SK-N-DZ (cell line): ENCODE measurements at places on chromosomes 2 and 18.
A peak's percentile ranks its signal among the peaks of the same experiment; 100 is the strongest.

DNA sequence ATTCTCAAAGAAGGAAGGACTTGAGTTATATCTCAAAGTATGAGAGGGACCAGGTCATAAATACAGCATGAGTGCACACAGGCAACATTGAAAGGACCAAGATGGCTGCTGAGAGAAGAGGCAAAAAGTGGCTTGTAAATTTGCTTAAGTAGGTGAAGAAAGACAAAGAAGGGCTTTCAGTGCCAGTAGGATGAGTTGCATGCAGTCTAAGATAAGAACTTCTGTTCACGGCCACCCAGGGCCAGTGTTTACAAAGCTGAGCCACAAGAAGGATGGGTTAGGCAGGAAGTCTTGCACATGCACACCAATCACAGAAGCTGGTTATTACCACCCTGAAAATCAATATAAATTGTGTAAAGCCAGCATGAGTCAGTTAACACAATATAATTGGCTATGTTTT, 3.1 kb upstream of the ABCB11 start:
- DNase-seq = peak; percentile 32

DNA sequence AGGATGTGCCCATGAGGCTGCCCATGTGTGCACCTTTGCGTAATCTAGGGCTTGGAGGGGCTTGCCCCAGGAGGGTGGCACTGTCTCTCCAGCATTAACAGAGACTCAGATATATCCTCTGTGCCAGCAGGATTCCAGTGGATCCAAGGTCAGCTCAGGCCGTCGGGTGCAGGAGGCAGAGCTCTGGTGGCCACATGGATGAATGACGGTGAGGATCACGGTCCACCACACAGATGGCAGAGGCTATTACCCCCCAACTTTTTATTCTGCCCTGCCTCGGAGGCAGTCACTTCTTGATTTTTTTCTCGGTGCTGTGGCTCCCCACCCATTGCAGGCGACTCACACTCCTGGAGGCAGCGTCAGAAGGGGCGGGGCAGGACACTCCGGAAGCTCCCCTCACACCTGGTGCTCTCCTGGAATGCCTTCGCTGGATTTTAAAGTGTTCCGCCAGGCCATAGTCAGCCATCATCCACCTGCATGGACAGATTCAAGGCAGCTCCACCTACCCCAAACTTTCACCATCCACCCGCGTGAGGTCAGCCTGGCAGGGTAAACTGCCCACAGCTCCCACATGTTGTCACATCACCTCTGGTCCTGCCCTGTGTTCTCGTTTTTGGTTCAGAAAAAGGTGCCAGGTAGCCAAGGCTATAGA, 602.9 kb upstream of the RAB6C start:
- DNase-seq = no peak

- no peak for DNase-seq
These were observed 18.7 kb downstream of the C1D start for GRCh38 chr2:68044099-68044498.

DNA sequence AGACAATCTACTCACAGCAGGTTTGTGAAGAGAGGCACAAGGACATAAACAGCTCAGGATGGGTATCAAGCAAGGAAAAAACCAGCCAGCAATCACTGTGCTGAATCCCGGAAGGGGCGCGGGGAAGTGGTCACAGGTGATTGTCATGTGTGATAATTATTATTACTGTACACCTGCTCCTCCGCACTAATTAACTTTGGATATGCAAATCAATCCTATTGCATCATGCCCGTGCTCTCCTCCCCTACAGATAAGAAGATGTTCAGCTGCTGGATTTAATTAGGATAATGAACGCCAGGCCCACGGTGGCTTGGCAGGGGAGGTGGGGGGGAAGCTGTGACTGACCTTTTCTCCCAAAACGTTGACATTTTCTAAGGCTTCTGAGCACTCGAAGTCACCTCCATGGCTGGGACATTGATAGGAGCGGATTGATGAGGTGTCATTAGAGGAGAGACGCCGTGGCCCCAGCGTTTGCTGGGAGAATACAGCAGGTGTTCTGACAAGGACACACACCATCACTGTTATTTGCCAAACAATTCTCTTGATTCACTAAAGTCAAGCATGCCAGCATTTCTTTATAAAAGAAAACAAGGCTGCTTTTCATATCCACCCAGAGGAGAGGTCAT, 160.3 kb upstream of the VRK2 start:
- DNase-seq = peak; percentile 25

DNA sequence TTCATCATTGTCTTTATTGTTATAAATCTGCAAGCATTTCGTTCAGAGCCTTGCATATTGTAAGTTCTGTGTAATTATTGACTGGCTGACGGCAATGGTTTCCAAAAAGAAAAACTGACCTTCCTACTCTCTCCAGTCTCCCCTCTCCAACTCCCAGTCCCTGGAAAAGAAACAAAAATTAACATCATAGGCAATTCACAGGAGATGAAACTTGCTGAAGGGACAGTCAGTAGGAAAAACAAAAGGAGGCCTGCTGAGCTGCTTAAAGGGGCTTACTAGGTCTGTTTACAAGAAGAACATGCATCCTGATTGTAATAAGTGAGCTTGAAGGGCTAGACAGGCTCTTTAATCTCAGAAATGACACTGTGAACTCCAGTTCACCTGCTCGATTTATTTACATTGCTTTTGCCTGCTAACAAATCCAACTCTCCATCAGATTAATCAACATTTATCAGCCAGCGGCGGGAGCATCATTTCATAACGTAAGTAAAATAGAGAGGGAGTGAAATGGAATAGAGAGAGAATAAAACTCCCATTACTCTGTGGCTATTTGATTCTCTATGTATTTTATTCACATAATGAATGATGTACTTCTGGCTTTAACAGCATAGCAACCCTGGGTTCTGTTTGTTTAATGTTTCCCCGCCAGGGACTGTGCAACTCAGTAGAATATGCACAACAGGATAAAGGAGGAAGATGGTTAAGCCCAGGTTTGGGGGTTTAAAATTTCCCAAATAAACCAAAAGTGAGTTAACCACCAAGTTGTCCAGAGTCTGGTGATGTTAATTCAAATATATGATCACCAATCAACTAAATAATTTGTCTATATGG, 256.7 kb upstream of the SETBP1 start:
- no peak for DNase-seq

- peak; percentile 87 for DNase-seq
These were observed 42.9 kb downstream of the DOK1 start for GRCh38 chr2:74597410-74597809.

GRCh38 chr18:5452943-5453443, 90.8 kb downstream of the EPB41L3 start:
- no peak for DNase-seq

- DNase-seq = no peak
These were observed 6.0 kb downstream of the ZNF516 start for GRCh38 chr18:76489081-76489480.

GRCh38 chr2:64189586-64189985, 45.4 kb upstream of the PELI1 start:
- no peak for DNase-seq

DNA sequence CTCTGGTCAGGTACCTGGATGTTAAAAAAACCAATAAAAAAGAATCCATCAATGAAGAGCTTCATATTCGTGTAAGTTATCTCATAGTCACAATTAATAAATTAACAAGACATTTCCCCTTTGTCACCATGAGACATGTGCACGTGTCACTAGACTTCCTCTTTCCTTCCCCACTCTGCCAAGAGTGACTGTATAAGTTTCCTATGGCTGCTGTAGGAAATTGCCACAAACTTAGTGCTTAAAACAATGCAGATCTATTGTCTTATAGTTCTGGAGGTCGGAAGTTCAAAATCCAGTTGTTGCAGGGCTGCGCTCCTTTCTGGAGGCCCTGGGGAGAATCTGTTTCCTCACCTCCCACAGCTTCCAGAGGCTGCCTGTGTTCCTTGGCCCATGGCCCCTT, 35.8 kb downstream of the SLC9A4 start:
- no peak for DNase-seq

- no peak for DNase-seq
These were observed 34.9 kb downstream of the FAM110C start for GRCh38 chr2:11248-11941.

DNA sequence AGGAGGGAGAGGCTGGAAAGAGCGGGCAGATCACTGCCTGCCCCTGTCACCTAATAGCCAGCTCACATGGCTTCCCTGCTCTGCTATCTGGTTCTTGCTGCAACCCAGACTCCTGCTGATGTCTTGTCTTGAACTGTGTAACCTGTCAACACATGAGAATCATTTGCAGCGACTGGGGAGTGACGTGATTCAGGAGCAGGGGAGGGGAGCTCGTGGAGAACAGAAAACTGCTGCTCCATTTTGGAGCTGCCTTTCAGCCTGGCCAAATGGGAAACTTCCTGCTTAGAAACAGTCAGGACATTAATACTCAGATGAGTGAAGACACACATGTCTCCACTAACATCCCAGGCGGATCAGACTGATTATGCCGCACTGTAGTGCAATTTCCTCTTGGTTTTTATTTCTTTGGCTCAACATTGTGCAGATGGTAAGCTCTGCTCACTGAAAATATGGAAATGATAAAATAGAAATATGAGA, 38.1 kb downstream of the RPL37A start:
- DNase-seq = peak; percentile 88

DNA sequence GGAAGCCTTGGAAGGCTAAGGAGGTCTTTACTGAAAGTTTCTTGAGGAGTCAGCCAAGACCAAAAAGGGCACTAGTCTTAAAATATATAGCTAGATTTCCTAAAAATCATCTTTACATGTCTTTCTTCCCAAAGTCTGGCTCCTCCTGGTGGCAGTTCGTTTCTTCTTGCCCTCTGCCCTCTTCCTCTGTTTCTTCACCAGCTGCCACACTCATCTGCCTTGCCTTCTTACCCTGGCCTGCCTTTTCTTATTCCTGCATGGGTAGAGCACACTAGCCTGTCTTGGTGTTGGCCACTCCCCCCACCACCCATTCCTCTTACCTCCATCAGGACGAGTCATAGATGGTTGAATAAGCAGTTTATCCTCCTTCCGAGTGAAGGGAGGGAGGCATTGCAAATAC, 129.8 kb downstream of the RAPGEF4 start:
- no peak for DNase-seq

DNA sequence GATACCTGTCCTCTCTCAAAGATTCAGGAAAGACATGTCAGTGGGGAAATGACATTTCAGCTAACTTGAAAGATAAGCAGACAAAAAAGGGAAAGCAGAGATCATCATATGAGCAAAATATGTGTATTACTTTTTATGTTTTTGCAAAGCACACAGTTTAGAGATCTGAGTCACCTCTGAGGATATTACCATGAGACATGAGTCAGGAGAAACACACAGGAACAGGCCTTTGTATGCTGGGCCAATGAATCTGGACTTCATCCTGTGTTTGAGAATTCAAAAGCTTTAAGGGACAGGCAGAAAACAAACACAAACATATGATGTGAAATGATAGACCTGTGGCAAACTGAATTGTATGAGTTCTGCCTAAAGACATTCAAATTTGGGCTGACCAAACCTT, 306.0 kb upstream of the EPC2 start:
- no peak for DNase-seq

- no peak for DNase-seq
These were observed at the start of gene C1QL2 for GRCh38 chr2:119158563-119159347. Gene C1QL2, minus strand, starts transcription at chr2:119158751. Its CDS starts 482 bp downstream, at chr2:119158269.

- DNase-seq = no peak
These were observed 22.2 kb downstream of the TSN start for GRCh38 chr2:121777699-121778058.

DNA sequence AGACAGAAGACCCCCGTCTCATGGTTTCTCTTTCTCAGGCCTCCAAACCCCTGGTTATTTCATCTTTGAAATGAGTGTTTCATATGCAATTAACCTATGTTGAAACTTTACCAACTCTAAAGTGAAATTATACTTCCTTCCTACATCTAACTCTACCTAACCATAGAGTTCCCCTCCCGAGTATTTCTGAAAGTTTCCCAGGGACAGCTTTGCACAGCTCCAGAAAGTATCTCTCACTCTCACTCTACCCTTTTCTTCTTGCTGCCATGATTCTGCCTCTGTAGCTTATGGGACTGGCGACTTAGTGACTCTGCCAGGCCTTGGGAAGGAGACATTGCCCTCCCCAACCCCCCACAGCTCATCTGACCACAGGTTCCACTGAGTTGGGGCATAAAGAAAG, 107.9 kb downstream of the B3GNT2 start:
- DNase-seq = no peak

DNA sequence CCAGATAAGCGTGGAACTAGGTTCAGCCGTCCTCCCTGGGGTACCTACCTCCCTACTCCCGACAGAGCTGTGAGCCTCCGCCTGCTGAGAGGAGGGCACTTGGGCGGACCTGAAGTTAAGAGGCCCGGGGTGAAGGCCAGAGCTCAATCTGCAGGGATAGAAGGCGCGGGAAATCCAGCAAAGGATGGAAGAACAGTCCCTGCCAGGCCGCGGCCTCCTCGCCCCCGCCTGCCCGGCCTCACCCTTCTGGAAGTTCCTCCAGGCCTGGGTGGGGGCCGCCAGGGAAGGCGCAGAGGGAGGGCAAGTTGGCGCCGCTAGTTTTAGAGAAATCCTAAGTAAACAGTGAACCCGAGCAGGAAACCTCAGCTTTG, 13.0 kb downstream of the EN1 start:
- no peak for DNase-seq

GRCh38 chr2:165428926-165429325, 40.6 kb upstream of the CSRNP3 start:
- DNase-seq = no peak

GRCh38 chr18:74282755-74283554, 8.8 kb downstream of the CYB5A start:
- DNase-seq = no peak

DNA sequence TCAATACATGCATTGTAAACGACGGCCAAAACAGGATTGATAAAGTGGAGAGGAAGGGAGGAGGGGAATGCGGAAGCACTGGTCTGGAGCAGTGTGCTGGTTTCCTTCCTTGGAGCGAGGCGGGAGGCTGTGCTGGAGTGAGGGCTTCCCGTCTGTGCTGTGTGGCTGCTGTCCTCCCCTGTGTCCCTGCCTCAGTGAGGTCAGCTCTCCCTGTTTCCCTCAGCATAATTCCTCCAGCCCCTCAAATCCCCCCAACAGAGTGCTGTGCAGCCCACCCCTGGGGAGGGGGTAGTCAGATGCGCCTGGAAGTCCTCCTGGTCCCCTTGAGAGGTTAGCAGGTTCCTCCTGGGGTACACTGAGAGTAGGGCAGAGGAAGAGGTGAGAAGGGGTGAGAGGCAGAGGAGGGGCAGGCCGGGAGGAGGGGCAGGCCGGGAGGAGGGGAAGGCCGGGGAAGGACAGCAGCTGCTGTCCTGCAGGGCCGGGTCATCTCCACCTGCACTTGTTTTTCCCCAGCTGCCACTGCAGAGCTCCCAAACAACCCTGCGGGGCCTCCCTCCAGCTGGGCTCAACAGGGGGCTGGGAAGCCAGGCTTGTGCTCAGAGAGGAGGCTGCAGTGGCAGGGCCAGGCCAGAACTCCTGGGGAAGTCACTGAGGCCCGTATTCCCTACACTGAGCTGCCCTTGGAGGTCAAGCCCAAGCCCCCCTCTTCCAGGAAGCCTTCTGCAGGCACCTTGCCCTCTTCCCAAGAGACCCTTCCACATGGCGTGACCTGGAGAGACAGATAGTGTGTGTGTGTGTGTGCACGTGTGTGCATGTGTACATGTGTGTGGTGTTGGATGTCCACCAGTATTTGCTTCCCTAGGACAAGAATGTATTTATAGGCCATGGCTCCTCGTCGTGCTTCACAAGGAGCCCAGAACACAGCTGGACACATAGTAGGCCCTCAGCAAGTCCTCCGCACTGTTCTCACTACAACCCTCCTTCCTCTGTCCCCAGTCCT, 13.2 kb upstream of the ATP6V1B1 start:
- DNase-seq = peak; percentile 68
